ENCODE measurements at places on chromosomes 2 and 18.

- DNase-seq = no peak
Observed at GRCh38 chr2:241489733-241490680, 18.4 kb downstream of the STK25 start.

GRCh38 chr2:20431772-20432171 is 15.1 kb upstream of the RHOB start:
- DNase-seq = no peak

- DNase-seq = no peak
Observed at GRCh38 chr2:170152421-170152820, 25.5 kb upstream of the MYO3B start.

DNA sequence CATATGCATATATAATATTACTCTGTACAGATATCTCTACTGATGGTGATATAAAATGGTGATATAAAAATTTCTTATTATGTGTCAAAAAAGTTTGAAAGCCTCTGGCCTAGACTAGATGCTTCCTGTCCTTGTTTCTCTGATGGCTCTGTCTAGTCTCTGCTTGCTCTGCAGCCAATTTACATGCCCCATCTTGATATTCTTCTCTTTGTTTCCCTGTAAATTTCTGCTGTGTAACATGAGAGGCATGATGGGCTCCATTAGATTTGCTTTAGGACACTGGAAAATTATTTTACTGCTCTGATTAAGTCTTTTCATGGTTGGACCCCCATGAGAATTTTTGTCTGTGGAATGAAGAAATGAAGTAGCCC is 24.3 kb downstream of the BABAM2 start:
- DNase-seq = no peak

DNA sequence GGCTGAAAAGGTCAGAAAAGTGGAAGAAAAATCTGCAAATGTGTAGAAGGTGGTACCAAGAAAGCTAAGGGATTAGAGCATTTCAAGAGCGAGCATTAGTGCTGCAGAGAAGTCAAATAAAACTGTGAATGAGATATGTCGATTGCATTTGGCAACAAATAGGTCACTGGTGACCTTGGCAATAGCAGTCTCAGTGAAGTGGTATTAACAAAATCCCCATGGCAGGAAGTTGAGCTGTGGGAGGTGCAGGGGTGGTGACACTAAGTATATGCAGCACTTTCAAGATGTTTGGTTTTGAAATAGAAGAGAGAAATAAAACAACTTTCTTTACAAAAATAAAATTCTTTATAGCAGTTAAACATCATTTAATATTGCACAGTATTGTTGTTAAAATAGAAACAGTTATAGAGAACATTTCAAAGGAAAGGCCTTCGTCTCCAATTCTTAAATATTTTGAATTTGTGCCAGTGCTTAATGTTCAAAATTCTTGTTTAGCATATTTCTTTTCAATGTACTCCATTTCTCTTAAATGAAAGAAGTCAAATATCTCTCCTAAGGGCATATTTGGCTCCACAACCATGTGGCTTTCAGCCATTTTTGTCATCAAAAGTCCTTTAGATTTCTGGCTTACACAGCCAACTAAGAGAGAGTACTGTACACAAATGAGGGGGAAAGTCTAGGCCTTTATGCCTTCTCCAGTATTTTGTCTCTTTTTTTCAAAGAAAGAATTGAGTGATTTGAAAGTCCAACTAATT is 443.0 kb upstream of the MMADHC start:
- DNase-seq = no peak

- no peak for DNase-seq
Observed at GRCh38 chr2:189534854-189535832, 45.4 kb downstream of the SLC40A1 start.

DNA sequence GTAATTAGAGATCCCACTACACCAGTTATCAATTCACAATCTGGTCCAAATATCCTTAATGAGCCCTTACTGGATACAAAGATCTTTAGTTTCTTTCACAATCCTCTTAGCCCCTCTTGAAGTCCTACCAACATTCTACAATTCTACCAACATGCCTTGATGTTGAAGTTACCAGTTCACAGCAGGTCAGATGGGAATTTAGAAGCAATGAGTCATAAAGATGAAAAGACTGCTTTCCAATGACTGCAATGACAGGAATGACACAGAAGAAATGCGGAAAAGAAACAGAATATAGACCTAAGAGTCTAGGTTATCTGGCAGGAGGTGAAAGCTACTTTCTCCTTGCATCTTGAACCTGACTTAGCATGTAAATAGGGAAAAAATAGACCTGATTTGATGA is 24.5 kb downstream of the RTTN start:
- DNase-seq = no peak

DNA sequence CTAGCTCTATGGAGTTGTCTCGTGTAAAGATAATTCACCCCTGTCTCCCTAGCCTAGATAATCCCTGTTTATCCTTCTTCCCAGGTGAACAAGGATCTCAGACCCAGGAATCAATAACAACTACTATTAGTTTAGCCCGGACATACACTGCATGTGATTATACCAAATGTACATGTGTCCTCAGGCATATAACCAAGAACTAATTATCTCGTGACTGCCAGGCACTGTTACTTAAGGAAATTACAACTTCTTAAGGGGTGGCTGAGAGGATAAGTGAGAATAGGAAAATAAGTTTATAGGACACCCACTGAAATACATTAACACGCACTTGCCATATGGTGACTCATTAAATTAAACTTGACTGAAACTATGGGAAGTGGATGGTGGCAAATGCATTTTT is 126.6 kb downstream of the CNTNAP5 start:
- DNase-seq = no peak

DNA sequence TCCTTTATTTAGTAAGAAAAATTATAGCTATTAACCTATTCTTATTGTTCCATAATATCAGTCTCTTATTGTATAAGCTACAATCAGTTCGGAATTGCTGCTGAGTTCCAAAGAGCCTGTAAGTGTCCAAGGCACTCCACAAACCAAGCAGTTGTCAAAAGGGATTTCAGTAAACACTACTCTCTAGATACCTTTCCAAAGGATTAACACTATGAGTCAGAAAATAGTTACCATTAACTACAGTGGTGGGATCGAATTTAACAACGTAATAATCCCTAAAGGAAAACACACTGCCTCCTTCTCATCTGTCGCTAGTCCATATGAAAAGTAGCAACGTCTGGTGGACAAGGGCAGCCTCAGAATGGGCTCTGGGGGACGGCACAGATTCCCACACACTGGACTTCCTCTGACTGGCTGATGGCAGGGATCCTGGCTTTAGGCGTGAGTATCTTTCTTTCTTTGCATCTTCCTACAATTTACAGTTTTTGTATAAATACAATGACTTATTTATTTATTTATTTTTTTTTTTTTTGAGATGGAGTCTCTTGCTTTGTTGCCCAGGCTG is 8.8 kb downstream of the TGFBRAP1 start:
- DNase-seq = no peak

DNA sequence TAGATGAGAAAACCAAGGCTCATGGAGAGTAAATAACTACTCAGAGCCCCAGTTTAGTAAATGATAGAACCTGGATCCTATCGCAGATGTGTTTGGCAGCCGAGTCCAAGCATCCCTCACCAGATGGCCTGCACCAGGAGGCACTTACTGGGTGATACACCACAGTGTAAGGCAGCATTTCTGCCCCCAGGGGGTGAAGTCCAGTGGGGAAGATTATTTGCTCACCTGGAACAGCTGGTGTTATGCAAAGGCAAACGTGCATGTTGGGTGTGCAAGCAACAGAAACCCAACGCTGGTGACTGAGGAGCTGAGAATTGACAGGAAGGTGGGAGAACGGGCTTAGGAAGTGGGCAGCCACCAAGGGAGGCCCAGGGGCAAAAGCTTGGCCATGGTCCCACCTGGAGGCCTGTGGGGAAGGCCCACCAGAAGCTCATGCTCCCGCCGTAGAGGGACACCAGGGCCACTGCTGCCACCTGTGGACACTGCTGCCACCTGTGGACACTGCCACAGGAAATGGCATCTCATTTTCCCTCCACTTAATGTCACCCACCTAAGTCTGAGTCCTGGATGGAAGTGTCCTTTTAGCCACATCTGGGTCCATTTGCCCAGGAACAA is 100.6 kb downstream of the TFCP2L1 start:
- no peak for DNase-seq

DNA sequence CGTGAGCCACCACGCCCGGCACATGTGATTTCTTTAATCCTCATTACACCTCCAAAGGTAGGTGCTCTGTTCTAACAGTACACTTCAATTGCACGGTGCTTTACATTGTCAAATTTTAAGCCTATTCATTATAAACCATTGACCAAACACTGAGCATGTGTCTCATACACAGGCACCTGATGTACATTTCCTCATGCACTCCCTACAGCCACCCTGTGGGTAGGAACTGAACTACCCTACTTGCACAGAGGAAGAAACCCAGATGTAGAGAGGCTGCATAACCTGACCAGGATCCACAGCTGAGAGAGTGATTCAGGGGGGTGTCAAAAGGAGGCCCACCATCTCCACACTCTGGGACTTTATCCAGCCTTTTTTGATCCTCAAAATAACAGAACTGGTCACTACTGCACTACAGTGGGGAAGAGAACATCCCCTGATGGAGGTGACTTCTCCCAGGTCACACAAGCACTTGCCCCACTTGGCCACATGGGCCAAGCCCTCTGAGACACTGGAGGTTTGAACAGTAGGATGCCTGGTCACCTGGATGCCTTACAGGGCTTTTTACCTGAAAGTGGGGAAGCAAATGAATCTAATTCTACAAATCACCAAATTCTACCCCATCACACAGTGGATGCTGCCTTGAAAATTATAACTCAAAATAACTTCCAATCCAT is 6.9 kb upstream of the DPYSL5 start:
- no peak for DNase-seq

- no peak for DNase-seq
Observed at GRCh38 chr2:1477196-1478040, 64.2 kb downstream of the TPO start.

DNA sequence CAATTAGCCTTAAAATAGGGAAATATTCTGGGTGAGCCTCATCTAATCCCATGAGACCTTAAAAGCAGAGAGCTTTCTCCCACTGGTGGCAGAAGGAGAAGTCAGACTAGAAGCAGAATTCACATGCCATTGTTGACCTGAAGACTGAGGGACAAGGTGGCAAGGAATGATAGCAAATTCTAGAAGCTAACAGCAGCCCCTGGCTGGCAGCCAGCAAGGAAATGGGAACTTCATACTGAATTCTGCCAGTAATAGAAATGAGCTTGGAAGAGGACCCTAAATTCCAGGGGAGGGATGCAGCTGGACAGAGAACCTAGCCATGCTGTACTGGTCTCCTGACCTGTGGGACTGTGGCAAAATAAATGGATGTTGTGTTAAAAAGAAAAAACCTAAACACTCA is 19.5 kb downstream of the B3GNT7 start:
- no peak for DNase-seq

- DNase-seq = no peak
Observed at GRCh38 chr2:32750880-32751279, 123.0 kb downstream of the TTC27 start.

- DNase-seq = no peak
Observed at GRCh38 chr2:57881998-57882888, 164.4 kb upstream of the VRK2 start.

GRCh38 chr2:96769814-96770213 is 9.1 kb downstream of the CNNM4 start:
- no peak for DNase-seq

Measured in stimulated activated CD4-positive, alpha-beta T cell treated with anti-CD3 and anti-CD28 coated beads, Interleukin-1b, Interleukin-23, amount 100 ng/mL, for 1 hour (primary cell).